ENCODE measurements at places on chromosomes 11 and 22. TPM values are rescaled to one million over a fixed set of nuclear protein-coding genes. Genes with fewer than 3 reads are reported as not detected.

GRCh38 chr11:6319704-6320410 is 444 bp downstream of the CAVIN3 start:
- peak overlapping the region; percentile 81 for H3K27ac ChIP-seq
- no peaks in the 10 kb centered on the region for H3K4me1 ChIP-seq
- H3K36me3 ChIP-seq: no peaks in the 10 kb centered on the region

GRCh38 chr11:119918347-119918746 is 189.3 kb upstream of the NECTIN1 start:
- H3K27me3 ChIP-seq: peaks cover 4% of the 10 kb centered on the region
- no peaks in the 10 kb centered on the region for H3K36me3 ChIP-seq
- H3K4me3 ChIP-seq: no peak overlapping the region
- H3K4me1 ChIP-seq: no peaks in the 10 kb centered on the region
- no peak overlapping the region for H3K27ac ChIP-seq

DNA sequence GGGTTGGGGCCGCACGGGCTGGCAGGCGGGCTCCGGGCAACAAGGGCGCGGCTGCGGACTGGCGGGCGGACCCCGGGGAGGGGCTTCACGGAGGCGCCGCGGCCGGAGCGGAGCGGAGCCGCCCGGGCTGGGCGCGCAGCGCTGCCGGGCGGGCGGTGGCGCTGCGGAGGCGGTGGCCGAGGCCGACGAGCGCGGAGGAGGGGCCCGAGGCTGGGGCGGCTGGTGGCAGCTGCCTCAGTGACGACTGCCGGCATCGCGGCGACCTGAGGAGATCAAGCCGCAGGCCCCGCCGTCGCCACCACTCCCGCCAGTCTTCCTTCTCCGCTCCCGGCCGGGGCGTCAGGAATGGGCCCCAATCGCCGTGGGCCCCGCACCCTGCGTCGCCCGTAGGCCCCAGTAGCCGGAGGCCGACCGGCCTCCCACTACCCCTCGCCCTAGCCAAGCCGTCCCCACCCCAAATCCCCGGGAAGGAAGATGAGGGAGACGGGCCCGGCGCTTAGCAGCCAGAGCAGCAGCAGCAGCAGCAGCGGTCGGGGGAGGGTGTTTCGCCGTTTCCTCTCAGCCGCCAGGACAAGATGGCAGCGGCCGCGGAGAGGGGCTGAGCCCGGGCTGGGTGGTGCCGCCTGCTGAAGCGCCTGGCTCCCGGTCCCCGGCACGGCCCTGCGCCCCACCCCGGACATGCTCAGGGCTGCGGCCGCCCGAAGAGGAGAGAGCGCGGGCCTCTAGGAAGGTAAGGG is at the start of gene HIPK3:
TSS of gene HIPK3 (plus strand) at position 222 of the 737 bp plus-strand sequence.
- H3K27me3 ChIP-seq: no peaks in the 10 kb centered on the region
- H3K4me1 ChIP-seq: no peaks in the 10 kb centered on the region
- peak within 1 kb of the TSS; percentile 64 for H3K4me3 ChIP-seq
- peak; percentile 75 for DNase-seq
- no peaks in the 10 kb centered on the region for H3K36me3 ChIP-seq
- H3K27ac ChIP-seq: peak within 1 kb of the TSS; percentile 100

GRCh38 chr11:66567787-66568123 is 651 bp downstream of the CTSF start:
- H3K4me3 ChIP-seq: peak overlapping the region; percentile 77
- no peaks in the 10 kb centered on the region for H3K36me3 ChIP-seq
- DNase-seq: no peak
- H3K27me3 ChIP-seq: no peaks in the 10 kb centered on the region

GRCh38 chr11:24198481-24198880 is 298.4 kb upstream of the LUZP2 start:
- no peaks in the 10 kb centered on the region for H3K27me3 ChIP-seq
- H3K4me1 ChIP-seq: no peaks in the 10 kb centered on the region
- H3K27ac ChIP-seq: no peak overlapping the region
- no peak for DNase-seq
- no peaks in the 10 kb centered on the region for H3K36me3 ChIP-seq

The TRIM29 gene
- total RNA-seq: 126 TPM

The BTG4 gene
- total RNA-seq: not detected

DNA sequence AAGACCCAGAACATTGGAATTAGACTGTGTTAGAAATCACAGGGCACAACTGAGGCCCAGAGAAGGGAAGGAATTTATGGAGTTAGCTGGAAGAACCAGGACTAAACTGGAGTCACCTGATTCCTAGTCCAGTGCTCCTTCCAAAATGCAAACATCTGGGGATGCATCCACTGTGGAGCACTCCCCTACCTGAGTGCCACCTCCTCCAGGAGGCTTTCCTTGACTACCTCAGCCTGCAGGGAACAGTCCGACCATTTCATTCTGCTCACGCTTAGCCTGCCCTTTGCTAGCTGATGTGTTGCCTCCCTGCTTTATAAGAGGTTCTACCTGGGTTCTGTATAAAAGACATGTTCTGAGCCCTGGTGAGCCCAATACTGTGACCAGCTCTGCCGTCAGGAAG is 24.0 kb downstream of the CHRDL2 start:
- no peak overlapping the region for H3K4me3 ChIP-seq
- H3K36me3 ChIP-seq: no peaks in the 10 kb centered on the region
- no peaks in the 10 kb centered on the region for H3K4me1 ChIP-seq

- H3K27ac ChIP-seq: no peak overlapping the region
- no peaks in the 10 kb centered on the region for H3K4me1 ChIP-seq
- H3K27me3 ChIP-seq: no peaks in the 10 kb centered on the region
- H3K4me3 ChIP-seq: no peak overlapping the region
Measured at GRCh38 chr11:6203327-6203726, 2.0 kb upstream of the C11orf42 start.

The C11orf97 gene
- not detected for total RNA-seq

DNA sequence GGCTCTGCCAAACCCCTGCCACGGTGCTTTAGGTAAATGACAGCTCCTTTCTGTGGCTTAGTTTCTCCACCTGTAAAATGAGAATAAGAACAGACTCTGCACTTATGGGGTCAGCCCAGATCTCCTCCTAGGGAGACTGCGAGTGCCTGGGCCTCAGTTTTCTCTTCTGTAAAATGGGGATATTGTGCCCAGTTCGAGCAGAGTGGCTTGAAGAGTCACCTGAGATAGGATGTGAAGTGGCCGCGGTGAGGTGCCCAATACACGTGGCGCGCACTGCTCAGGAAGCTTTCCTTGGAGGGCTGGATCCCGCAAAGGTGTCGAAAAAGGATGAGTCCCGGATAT is 473 bp upstream of the EMID1 start:
- no peak for DNase-seq
- peak overlapping the region; percentile 49 for H3K4me3 ChIP-seq
- H3K4me1 ChIP-seq: no peaks in the 10 kb centered on the region
- H3K27me3 ChIP-seq: no peaks in the 10 kb centered on the region
- no peak overlapping the region for H3K27ac ChIP-seq

DNA sequence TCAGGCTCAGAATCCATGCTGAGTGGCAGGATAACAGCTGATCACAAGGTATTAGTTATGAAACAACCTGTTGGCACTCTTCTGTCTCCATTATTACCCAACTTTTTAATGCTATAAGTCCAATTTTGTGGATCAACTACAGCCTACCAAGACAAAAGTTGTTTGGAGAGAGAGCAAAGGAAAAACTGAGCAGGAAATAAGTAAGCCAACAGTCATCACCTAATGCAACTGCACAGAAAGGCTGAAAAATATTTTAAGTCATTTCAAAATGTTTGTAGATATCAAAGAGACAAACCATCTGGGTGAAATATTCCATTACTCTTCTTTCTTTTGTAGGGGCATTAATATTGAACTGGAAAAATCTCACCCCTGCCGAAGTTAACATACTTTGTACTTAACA is 41.6 kb downstream of the FDX1 start:
- no peaks in the 10 kb centered on the region for H3K36me3 ChIP-seq
- H3K4me3 ChIP-seq: no peak overlapping the region
- H3K27ac ChIP-seq: no peak overlapping the region
- H3K27me3 ChIP-seq: no peaks in the 10 kb centered on the region
- no peak for DNase-seq
- no peaks in the 10 kb centered on the region for H3K4me1 ChIP-seq

The TRPM5 gene
- 0.68 TPM for total RNA-seq

GRCh38 chr11:13963169-13963948 is 836 bp downstream of the SPON1 start:
- H3K4me1 ChIP-seq: no peaks in the 10 kb centered on the region
- H3K4me3 ChIP-seq: peak overlapping the region; percentile 29
- H3K27me3 ChIP-seq: peaks cover 14% of the 10 kb centered on the region
- H3K36me3 ChIP-seq: no peaks in the 10 kb centered on the region
- DNase-seq: no peak
- H3K27ac ChIP-seq: peak overlapping the region; percentile 46

GRCh38 chr11:11501546-11502262 is 120.1 kb downstream of the GALNT18 start:
- no peaks in the 10 kb centered on the region for H3K36me3 ChIP-seq
- H3K27ac ChIP-seq: peak overlapping the region; percentile 52
- DNase-seq: no peak
